Ovary (tissue), 10 donors: ENCODE measurements at places on chromosomes 7 and 10. TPM values are rescaled to one million over a fixed set of nuclear protein-coding genes. Genes with fewer than 3 reads are reported as not detected.

DNA sequence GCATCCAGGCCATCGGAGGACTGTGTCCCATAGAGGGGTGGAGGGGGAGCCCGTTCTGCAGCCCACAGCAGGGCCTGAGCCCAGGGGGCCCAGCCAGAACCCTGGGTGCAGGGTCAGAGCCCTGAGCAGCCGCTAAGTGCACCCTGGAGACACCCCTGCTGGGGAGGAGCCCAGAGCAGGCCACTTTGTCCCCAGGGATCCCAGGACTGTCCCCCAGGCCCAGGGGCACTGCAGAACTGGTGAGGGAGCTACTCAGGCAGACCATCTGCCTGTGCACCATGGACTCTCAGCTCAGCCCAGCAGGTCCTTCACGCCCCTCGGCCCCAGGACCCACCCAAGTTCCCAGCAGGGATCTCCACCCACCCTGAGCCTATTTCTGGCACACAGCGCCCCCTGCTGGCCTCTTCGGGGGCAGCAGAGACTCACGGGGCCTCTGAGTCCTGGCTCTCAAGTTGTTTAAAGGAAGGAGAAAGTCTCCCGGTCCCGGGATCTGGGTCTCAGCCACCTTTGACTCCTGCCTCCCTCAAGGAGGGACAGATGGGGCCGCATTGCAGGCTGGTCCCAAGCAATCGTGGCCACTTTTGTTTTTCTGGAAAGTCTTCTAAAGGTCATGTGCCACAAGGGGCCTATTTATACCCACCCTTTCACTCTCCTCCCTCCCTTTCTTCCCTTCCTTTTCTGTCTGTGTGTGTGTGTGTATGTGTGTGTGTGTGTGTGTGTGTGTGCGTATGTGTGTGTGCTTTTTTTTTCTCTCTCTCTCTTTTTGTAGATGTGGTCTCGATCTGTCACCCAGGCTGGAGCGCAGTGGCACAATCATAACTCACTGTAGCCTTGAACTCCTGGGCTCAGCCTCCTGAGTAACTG, 90.3 kb downstream of the MYL10 start:
- DNase-seq: peak; percentile 69

GRCh38 chr7:99016196-99016595, 127.7 kb downstream of the SMURF1 start:
- DNase-seq: no peak

GRCh38 chr10:33123680-33124079, 165.7 kb upstream of the ITGB1 start:
- no peak for DNase-seq

DNA sequence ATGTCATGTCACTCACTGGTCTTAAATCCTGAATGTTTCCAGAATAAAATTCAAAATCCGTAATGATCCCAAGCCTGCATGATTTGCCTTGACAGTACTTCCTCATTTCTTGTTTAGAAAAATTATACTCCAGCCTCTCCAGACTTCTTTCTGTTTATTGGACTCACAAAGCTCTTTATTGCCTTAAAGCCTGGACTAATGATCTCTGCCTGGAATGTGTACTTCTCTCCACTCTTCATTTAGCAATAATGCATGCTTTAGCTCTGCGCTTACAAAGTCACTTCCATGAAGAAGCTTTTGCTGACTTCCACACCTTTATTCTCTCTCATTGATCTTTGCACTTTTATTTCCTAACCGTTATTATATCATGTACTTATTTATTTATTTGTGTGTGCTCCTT, 27.4 kb upstream of the SLC26A3 start:
- no peak for DNase-seq

- no peak for DNase-seq
Observed at GRCh38 chr10:89159761-89160160, 47.4 kb downstream of the CH25H start.

- no peak for DNase-seq
Observed at GRCh38 chr10:78458983-78459638, 425.4 kb downstream of the RPS24 start.

DNA sequence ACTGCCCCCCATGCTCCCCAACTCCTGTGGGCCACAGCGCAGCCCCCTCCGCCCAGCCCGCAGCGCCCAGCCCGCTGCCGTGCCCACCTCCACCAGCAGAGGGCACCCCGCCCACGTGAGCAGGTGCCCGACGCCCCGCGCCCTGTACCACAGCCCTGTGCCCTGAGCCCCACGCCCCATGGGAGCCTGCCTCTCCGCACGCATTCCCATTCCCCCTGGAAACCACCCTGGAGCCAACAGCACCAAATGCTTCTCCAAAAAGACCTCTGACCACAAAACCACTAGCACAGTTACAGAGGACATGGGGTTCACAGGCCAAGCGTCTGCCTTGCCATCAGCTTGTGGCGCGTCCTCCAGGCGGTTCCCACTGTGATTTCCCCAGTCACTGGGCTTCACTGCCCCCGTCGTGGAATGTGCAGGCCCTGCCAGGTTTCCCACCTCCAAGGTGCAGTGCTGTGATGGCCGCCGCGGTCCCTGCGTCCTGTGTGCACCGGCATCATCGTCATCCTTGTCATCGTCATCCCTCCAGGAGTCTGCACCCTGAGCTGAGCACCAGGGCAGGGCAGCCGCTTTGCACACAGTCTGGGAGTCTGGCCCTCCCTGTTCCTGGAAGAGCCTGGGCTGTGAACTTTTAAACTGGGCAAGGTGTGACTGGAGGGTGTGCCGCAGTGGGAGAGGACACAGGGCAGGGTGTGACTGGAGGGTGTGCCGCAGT, 61.7 kb downstream of the PWWP2B start:
- DNase-seq: peak; percentile 76

GRCh38 chr10:94027197-94027596, 33.5 kb downstream of the PLCE1 start:
- DNase-seq: no peak

GRCh38 chr7:2619116-2619515, 12.7 kb upstream of the TTYH3 start:
- no peak for DNase-seq

DNA sequence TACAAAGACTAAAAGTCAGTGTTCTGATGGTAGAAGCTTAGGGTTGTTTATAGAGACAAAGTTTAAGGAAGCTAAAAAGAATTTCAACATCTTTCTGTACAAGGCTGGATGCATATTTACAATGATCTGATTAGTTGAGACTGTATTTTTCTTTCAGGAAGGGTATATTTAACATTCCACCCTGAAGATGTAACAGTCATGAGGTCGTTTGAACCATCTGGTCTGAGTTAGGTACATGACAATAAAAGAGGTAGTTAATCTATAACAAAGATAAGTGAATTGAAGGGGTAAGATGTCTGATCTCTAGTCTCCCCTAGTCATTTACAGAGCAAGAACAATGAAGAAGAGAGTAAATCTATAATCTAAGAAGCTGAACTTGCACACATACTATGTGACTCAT, 821.2 kb downstream of the CNTNAP2 start:
- no peak for DNase-seq

DNA sequence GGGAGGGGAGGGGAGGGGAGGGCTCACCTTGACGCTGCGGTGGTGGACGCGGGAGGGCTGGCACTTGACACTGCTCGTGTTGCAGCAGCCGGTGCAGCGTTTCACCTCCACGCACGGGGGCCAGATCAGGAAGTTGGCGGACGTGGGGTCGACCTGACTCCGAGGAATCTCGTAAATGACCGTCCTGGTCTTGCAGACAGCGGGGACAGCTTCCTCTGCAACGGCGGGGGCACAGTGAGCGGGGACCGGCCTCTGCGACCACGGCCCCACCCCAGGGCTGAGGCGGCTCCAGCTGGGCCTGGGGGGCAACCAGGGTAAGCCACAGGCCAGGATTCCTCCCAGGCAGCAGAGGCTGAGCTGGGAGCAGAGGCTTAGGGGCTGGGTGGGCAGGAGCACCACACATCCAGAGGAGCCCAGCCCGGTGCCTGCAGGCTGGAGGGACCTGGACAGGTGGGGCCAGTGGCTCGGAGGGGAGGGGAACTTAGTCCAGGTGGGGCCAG, 8.8 kb downstream of the PDGFA start:
- no peak for DNase-seq

DNA sequence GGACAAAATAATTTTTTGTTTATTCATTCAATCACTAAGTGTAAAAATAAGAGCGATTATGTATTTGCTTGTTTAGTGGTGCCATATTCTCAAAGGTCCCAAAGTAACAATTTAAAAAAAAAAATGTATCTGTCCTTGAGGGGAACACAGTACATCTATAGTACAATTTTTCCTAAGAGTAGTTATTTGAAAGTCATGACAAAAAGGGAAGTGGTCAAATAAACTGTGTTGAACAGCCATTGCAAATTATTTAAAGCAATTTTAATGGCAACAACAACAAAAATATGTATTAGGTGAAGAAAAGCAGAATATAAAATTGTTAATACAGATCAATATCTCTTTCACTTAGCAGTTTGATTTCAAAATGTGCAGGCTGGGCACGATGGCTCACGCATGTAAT, 943.5 kb downstream of the CNTNAP2 start:
- DNase-seq: no peak

- DNase-seq: no peak
Observed at GRCh38 chr10:94343151-94343550, 19.6 kb downstream of the NOC3L start.

DNA sequence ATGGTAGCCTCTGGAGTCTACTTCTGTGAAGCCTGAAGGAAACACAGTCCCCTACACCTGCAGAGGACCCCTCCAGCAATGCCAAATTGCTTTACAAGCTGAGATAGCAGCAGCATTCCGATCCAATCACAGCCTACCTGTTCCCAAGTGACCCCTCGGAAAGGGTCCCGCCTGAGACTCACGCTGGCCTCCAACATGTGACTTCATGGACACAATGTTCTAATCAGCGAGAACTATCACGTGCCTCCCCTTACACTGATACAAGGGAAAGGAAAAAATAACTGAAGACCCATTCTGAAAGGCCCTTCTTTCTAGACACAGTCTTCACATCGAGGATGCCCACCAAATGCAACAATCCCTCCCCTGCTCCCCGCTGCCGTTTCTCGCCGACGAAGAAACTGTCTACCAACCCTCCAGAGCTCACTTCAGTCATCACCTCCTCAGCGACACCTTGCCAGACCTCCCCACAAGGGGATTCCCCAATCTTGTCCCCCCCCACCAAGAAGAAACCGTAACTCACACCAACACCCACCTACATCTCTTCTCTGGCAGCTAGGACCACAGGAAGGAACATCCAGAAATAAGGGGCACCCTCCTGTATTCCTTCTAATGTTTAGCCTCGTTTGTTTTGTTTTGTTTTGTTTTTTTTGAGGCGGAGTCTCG, 1.8 kb downstream of the SNX8 start:
- DNase-seq: no peak

- DNase-seq: no peak
Observed at GRCh38 chr10:7756360-7756992, 31.3 kb downstream of the KIN start.

GRCh38 chr10:66151346-66151745, 774.5 kb upstream of the LRRTM3 start:
- no peak for DNase-seq

DNA sequence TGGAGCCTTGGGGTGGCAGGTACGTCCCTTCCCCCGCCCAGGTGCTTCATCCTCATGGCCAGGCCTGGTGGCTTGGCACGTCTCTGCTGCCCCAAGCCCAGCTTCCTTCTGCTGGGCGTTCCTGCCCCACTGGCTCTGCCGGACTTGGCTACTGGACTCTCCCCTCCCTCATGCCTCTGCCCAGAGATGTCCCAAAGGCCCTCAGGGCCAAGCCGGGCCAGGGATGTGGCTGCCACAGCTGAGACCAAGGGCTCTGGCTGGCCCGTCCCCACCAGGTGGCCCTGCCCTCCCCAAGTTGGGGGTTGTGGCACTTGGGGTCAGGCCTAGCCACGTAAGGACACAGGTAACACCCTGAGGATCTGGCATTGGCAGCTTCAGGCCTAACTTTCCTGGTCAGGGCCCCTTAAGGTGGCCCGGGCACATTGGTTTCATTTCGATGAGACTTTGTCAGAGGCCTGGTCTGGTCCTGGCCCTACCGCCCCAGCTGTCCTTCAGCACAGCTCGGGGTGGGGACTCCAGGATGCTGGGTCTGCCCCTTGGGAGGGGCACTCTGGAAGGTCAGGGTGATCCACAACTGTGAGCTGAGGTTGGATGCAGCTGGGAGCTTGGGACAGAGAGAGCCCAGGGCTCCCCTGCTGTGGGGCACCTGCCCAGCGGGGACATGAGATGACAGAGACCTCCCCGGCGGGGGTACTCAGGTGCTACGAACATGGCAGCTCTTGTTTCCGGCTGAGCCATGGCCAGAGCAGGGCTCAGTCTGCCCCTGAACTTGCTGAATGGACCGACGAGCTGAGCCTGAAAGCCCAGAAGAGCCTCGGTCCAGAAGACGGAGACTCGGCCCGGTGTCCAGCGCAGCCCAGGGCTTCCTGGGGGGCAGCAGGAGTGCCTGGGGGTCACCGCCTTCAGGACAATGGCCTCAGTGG, 2.9 kb downstream of the BHLHA15 start:
- DNase-seq: no peak

GRCh38 chr7:67021260-67021659, 24.6 kb downstream of the TYW1 start:
- no peak for DNase-seq

- no peak for DNase-seq
Observed at GRCh38 chr7:77217474-77218185, 18.0 kb upstream of the FGL2 start.

ITPRID1 gene
- total RNA-seq: not detected

PIK3AP1 gene
- 11.1 TPM for total RNA-seq

PSMA2 gene
- total RNA-seq: 43.6 TPM

WIPF3 gene
- 49.8 TPM for total RNA-seq

OR2A14 gene
- not detected for total RNA-seq

SPDYE9 gene
- total RNA-seq: not detected

GPRIN2 gene
- total RNA-seq: 0.61 TPM

MEOX2 gene
- total RNA-seq: 1.6 TPM

ARHGEF5 gene
- 11.3 TPM for total RNA-seq

ZNF503 gene
- total RNA-seq: 117 TPM

GIMAP5 gene
- 3.0 TPM for total RNA-seq

SPDYE2B gene
- not detected for total RNA-seq
